ENCODE measurements at places on chromosomes 3 and 15.

DNA sequence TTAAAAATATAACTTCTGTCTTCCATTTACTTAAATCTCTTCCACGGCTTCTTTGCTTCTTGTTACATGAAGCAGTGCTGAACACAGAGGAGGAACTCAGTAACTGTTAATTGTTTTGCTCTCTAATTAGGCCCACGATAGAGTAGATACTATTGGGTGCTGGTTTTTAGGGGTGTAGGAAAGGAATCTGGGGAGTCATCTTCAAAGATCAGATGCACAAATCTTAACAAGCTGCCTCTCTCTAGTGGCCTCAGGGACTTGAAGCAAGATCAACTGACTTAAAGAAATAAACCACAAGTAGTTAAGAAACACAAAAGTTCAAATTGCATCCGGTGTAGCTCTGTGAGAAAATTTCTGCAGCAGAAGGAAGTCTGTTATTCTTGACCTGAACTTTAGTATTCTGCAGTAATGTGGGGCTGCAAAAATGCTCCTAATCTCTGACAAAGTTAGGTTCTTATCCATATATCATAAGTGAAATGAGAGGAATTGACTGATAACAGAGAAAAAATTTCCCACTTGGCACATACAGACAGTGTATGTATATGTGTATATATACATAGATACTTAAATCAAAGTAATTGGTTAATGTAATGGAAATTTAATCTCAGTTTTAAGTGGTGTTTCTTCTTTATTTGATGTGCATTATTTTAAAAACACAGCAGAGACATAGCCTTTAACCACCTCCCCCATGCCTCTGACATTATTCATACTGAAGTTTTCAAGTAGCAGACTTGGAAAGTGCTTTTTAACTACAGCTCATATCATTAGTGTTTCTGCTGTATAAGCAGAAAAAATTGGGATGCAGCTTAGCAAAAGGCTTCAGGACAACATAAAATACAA lies 51.8 kb downstream of the CHST2 start:
- DNase-seq = peak; percentile 51

DNA sequence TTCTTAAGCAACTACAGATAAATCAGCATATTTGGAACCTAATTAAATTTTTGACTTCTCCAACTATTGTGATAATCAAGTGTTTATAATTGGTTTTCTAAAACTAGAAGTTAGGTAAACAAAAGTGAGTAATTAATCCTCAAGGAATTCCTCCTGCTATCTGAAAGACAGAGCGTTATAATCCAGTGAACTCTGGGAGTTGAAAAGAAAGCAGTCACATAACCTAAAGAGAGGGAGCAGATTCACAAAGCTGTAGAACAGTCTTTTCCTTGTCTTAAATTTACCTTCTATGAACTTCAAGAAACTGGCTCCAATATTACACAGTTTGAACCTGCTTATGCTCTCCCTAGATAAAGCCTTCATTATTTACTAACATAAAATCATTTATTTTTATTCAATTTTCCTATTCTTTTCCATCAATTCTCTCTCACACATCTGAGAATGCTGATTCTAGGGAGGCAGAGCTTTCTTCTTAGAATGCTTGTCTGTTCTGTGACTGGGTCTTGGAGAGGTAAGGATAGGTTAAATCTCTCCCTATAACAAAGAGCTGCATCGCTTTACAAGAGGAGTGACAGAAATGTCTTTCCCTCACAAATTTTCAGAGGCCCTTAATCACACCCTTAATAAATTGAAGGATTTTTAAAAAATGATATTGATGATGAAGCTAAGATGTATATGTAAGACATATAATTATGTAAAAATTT lies 132.8 kb downstream of the TUSC7 start:
- no peak for DNase-seq

GRCh38 chr3:150057227-150057626 lies 86.5 kb upstream of the PFN2 start:
- DNase-seq = no peak

- no peak for DNase-seq
Measured at GRCh38 chr3:128237348-128238183, 84.3 kb downstream of the EEFSEC start.
